Activated CD8-positive, alpha-beta memory T cell treated with anti-CD3 and anti-CD28 coated beads, Interleukin-2, amount 50 U/mL, for 4 hours (primary cell): ENCODE measurements at places on chromosomes 11 and 22.
A peak's percentile ranks its signal among the peaks of the same experiment; 100 is the strongest.

DNA sequence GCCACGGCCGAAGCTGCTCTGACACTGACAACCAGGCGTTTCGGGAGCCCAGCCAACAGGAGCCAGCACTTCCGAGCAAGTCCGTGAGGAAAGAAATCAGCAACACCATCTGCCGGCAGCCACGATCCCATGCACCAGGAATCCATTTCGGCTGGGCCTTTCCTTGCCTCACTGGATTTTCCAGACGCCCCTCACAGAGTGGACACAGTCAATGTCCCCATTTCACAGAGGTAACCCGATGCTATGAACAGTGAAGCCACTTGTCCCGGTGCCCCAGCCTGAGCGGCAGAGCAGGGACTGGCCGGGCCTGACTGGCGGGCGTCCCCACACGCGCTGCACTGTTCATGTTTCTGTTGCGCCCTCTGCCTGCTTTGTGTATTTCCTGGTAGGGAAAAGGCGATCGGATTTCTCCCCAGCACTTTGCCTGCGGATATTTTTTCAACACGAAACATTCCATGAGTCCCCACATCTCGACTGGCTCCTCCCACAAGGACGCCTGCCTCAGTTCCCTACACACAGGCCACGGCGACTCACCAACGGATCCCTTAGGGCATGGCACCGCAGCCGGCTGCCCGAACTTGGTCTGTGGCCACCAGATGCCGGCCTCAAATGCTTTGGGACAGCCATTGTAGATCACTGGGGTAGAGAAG, 55.3 kb downstream of the TRMU start:
- DNase-seq = no peak

DNA sequence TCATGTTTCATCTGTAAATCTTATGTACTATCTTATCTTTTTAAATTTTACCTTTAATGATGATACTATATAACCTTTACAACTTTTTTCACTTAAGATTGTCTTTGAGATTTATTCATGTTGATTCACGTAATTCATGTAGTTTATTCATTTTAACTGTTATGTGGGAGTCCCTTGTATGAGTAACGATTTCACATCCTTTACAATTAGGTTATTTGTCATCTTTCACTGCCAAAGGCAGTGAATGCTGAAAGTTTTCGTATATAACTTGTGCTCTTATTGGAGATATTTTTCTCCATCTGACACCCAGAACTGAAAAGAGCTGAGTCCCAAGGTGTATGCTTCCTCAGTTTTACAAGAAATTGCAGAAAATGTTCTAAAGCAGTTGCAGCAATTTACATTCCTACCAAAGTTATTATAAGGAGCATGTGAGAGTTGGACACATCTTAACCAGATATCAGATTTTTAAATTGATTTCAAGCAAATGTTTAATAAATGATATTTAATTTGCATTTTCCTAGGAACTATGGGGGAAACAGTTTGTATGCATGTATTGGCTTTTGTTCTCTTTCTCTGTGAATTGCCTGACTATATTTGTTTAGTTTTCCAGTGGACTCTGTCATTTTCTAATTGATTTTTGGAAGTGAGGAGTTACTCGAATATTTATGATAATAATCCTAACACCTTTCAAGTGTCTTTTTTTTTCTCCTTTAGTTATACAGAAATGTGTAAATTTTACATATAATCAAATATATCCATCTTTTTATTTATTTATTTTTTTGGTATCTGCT, 6.4 kb downstream of the ARL14EP start:
- DNase-seq = no peak

- DNase-seq = no peak
Measured at GRCh38 chr11:76561245-76561644, 109.3 kb downstream of the LRRC32 start.

- no peak for DNase-seq
Measured at GRCh38 chr22:30249049-30250038, 2.8 kb upstream of the LIF start.

DNA sequence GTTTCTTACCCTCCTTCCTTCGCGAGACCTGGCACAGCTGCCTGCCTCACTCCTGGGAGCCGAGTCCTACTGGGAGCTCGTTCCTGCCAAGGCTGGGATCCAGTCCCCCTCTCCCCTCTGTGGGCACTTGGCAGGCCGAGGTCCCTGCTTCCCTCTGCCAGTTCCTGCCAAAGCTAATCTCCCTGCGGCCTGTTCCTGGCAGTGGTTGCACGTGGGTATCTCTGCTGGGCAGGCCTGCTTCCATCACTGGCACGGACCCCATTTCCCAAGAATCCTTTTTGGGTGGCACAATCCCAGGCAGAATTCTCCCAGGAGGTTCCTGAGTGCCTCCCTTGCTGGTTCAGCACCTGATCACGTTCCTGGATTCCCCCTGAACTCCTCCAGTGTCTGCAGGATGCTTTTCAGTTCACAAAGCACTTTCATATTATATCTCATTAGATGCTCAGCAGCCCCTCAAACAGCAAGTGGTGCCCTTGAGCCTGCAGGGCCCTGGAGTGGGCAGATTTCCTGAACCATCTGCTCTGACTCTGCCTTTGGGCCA, 96.5 kb downstream of the RRM1 start:
- no peak for DNase-seq

- DNase-seq = no peak
Measured at GRCh38 chr22:19763458-19764298, 3.1 kb downstream of the TBX1 start.

DNA sequence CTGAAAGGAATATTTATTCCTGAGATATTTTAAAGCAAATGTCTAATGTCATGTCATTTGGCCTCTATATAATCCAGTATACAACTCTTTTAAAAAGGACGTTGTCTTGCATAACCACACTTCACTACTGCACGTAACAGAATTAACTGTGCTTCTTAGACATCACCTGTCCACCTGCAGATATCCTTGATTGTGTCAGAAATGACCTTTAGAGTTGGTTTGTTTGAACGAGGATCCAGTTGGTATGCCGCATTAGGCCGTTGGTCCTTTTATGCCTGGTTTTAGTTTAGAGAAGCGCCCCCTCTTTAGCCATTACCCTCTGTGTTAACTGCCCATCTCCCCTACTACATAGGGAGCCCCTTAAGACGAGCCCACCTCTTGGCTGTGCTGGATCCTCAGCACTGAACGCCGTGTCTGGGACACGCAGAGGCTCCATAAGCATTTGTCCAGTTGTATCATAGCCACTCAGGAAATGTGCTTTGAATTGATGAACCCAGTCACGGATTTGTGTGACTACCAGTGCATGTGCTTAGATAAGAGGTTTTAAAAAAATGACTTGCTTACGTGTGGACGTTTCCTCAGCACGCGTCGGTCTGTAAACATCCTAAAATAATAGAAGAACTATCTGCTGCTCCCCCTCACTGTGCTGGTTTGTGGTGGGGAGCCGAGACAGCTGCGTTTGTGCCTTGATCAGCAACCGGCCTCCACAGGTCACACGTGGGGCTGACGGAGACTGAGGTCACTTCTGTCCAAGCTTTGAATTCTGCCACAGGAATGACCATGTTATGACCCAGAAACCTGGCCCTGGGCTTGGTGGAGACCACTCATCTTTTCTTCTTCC, 4.0 kb downstream of the MICAL2 start:
- DNase-seq = no peak

GRCh38 chr11:12862696-12863469, 146.2 kb upstream of the RASSF10 start:
- DNase-seq = no peak

DNA sequence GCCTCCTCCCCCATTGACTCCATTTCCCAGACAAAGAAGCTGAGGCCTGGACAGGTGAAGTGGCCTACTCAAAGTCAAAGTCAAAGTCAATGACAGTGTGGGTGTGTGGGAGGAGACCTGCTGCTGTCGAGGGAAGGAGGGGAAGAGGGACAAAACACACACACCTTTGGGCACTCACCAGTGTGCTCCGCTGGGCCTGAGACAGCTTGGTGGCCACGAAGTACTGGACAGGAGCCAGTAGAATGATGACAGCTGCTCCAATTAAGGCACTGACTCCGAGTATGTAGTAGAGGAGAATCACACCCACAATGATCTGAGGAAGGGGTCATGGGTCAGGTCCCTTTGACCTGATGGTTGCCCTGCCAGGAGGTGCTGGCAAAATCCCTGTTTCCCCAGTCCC, 33.6 kb downstream of the ABCC8 start:
- DNase-seq = no peak

DNA sequence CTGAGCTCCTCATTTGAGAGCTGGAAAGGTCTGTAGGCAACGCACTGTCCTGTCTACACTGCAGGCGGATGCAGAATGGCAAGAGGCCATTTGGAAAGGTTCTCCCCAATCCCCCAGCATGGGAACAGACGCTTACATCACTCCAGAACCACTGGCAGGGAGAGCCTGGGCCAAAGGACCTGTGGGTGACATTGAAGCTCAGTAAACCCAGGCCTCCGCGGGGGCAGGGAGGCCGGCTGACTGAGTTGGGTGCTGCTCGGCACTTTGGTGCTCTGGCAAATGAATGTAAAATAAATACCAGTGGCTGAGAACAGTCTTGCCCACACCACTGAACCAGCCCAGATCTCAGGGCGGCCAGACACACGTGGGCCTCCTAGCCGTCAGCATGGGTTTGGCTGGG, 22.4 kb downstream of the TOM1 start:
- DNase-seq = no peak

GRCh38 chr11:16615480-16615879, 123.0 kb upstream of the C11orf58 start:
- no peak for DNase-seq

GRCh38 chr22:20644071-20644642, 129.8 kb upstream of the SERPIND1 start:
- DNase-seq = no peak

- DNase-seq = no peak
Measured at GRCh38 chr22:28521451-28521850, 158.2 kb downstream of the TTC28 start.

GRCh38 chr11:8732324-8732670, 49.7 kb downstream of the RPL27A start:
- DNase-seq = no peak

- peak; percentile 83 for DNase-seq
Measured at GRCh38 chr22:49929211-49929979, 11.0 kb downstream of the CRELD2 start.

DNA sequence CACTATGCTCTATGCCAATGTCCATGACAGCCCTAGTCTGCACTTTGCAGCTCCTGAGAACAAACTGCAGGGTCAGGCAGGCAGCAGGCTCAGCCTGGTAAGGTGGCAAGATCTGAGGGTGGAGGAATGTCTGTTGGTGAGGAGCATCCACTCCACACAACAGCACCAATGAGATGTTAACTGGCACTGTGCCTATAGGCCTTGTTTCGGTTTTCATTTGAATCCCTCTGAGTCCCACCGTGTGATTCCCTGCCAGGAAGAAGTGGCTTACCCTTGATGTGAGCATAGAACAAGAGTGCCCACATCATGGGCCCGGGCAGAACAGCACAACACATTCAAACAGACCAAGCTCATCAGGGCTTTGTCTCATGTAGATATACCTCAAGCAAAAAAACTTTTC, 44.1 kb upstream of the CHRM4 start:
- DNase-seq = no peak

DNA sequence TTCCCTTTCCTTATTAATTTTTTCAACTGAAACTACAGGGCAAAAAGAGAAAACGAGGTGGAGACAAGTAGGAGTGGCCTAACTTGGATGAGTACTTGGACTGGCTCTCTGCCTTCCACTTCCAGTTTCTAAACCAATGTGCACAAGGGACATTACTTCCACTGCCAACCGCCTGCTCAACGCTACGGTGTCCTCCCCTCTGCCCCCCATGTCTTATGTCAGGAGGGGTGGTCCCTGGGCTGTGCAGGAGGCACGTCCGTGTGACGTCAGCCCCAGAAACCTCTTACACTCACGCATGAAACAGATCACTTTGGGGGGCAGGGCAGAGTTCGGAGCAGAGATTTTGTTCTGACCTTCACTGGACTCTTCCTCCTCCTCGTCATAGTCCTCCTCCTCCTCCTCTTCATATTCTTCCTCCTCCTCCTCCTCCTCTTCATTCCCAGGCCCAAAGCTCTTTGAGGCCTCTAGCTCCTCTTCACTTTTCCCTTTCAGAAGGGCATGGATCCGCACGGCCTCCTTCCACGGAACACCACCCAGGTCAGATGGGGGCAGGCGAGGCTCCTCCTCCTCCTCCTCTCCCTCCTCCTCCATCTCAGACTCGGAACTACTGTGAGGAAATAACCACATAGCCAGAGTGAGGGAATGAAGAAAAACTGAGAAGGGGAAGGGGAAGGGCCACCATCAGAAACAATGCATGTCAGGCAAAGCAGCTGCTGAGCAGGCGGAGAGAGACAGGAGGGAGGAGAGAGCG, 57.4 kb upstream of the BID start:
- no peak for DNase-seq

- no peak for DNase-seq
Measured at GRCh38 chr11:45258982-45259530, 27.1 kb downstream of the SYT13 start.

DNA sequence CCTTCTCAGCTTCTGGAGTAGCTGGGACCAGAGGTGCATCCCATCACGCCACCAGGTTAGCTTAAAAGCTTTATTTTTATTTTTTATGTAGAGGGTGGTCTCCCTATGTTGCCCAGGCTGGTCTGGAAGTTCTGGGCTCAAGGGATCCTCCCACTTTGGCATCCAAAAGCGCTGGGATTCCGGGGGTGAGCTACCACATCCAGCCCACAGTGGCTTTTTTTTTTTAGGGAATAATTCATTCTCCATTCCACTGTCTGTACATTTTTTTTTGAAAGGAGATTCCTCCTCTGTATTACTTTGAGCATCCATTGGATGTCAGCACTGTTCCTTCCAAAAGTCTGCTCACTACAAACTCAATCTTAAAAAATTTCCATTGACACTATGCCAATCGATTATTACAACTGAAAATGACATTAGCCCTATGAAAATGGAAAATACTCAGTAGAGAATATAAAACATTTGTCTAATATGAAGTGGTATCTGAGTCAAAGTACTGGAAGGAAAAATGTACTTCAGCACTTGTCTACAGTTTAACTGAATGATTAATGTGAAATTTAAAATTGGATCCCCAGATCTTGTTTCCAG, 1.3 kb upstream of the LPXN start:
- DNase-seq = no peak

DNA sequence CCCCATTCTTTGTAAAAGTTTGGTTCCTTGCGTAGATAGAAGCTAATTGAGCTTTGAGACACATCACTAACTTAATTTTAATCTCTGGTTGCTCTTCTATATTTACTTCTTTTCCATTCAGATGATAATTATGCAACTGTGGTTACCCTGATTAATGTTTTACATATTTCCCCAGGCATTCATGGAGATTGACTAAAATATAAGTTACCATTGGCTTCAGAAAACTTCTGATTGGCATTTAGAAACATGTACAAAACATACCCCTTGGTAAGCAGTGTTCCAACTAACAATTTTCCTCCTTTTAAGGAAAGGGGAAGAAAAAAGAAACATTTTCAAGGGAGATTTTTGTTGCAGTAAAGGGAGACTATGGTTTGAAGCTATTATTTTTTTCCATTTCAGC, 43.9 kb downstream of the FAT3 start:
- no peak for DNase-seq

GRCh38 chr11:97973352-97973857, 1047.3 kb upstream of the CNTN5 start:
- no peak for DNase-seq

DNA sequence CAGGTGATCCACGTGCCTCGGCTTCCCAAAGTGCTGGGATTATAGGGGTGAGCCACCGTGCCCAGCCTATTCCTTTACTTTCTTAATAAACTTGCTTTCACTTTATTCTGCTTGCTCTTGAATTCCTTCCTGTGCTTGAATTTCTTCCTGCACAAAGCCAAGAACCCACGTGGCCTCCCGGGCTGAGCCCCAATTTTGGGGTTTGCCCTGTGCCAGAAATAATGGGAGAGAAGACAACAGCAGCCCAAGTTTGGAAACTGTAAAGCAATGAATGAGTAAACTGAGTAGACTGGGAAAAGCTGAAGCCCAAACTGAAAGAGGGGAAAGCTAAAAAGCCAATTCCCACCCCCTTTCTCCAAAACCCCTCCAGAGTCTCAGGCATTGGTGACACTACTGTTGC, 136.4 kb downstream of the NECTIN1 start:
- no peak for DNase-seq
